ENCODE measurements at places on chromosomes 1 and 21. TPM values are rescaled to one million over a fixed set of nuclear protein-coding genes. Genes with fewer than 3 reads are reported as not detected.

FYB2 gene
- polyA plus RNA-seq = not detected

NFASC gene
- 6.8 TPM for polyA plus RNA-seq

- no peak for DNase-seq
Observed at GRCh38 chr1:3127738-3128137, 58.7 kb downstream of the PRDM16 start.

RCSD1 gene
- not detected for polyA plus RNA-seq

SLAMF8 gene
- polyA plus RNA-seq = 0.05 TPM

GRCh38 chr1:4207842-4208692, 308.0 kb upstream of the C1orf174 start:
- no peak for DNase-seq
